Activated CD4-positive, CD25-positive, alpha-beta regulatory T cell treated with anti-CD3 and anti-CD28 coated beads, Interleukin-2, amount 50 U/mL, for 72 hours (primary cell): ENCODE measurements at places on chromosomes 11 and 22.

- DNase-seq, result no peak
Measured at GRCh38 chr11:120714438-120714837, 202.9 kb downstream of the GRIK4 start.

GRCh38 chr11:134019500-134019899 is 49.4 kb upstream of the JAM3 start:
- DNase-seq, result no peak

DNA sequence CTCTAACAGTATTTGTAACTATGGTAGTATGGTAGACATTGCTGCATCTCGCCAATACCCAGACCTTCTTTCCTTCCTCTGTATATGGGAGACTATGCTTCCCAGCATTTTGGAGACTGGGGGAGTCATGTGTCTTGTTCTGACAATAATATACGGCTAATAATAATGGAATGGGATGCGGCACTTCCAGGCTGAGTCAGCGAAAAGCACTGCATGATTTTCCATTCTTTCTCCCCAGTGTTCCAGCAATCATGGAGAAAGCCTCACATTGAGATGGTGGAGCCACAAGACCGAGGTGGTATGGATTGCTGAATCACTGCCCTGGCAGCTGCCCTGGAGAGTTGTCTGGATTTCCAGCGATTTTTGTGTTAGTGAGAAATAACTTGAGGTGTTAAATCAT is 77.1 kb upstream of the FIBIN start:
- no peak for DNase-seq

DNA sequence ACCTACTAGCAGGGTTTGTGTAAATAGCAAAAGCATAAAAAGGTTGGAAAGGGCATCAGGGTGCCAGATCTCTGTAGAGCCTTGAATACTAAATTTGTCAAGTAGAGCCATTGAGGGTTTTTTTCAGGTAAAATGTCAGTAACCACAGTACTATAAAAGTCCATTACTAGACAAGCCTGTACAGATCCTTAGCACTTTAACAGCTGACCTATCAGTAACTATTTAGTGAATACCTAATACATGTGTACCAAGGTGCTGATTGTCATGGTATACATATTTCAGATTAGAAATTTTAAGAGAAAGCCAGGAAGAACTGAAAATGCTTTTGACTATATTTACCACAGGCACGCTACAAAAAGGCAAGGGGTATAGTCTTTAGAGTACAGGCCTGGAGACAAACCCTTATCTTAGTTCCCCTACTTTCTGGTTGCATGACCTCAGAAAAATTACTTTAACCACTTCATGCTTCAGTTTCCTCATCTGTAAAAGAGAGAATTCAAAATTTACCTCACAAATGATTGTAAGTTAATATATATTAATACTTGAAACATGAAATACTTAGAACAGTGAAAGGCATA is 57.9 kb downstream of the RAB38 start:
- DNase-seq, result no peak
